ENCODE measurements at places on chromosomes 1 and 21.

DNA sequence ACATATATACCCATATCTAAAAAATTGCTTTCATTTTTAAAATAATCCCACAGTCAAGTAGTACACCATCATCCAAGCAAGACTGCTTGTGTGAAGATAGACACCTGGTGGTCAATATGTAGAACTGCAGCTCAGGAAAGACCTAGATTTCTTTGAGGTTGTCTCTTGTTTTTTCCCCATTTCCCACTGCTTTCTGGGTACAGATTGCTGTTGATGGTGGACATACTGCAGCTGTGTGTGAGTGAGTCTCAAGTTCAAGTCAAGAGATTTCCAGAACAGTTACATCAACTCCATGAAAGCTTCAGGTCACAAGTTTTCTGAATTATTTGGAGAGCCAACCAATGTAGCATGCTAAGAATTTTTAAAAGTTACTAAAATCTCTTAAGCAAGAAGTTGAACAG is 306.4 kb downstream of the DUSP10 start:
- DNase-seq, result no peak

GRCh38 chr1:99829269-99829668 is 20.9 kb upstream of the AGL start:
- DNase-seq, result no peak

DNA sequence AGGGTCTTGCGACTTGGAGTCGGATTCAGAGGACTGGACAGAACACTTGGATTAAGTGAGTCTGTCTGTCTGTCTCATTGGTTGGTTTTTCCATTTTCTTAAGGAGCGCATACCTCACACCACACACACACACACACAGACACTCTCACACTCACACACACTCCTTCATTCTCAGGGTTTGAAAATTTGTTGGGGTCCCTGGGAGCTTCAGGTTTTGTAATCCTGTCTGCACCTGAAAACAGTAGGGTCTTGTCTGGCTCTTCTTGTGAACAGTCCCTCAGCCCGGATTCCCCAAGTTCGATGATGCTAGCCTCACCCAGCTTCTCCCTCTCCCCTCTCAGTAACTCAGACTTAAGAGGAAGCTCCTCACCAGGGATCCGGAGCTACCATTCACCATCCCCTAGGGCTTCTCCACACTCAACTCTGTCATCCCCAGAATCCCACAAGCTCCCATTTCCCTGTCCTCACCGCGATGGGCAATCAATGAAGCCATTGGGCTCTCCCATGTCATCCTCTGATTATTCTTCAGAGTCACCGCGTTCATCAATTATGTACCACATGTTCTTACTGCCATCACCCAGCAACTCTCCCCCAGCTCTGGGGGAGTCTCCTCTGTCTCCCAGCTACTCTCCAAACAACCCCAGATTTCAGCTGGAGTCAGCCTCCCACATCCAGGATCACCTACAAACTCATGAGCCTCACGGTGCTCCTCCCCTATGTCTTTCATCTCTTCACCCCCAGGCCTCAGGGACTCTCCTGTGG is 1530.9 kb upstream of the TPTE start:
- DNase-seq, result no peak

DNA sequence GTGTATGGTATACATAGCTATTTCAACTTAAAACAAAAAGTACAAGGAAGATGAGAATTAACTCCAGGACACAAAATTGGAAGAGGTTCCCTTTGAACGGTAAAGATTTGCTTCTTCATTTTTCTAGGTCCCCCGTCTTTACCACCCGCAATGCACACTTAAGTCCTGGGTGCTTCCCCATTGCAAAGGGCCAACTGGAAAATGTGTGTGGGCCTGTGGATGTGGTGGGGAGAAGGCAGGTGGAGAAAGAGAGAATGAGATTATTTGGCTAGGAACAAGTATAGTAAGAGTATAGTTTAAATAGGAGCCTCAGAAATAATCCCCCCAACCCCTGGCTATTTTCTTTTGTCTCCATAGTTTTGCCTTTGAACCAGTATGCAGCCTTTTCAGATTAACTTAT is 115.4 kb downstream of the HLX start:
- DNase-seq, result no peak

DNA sequence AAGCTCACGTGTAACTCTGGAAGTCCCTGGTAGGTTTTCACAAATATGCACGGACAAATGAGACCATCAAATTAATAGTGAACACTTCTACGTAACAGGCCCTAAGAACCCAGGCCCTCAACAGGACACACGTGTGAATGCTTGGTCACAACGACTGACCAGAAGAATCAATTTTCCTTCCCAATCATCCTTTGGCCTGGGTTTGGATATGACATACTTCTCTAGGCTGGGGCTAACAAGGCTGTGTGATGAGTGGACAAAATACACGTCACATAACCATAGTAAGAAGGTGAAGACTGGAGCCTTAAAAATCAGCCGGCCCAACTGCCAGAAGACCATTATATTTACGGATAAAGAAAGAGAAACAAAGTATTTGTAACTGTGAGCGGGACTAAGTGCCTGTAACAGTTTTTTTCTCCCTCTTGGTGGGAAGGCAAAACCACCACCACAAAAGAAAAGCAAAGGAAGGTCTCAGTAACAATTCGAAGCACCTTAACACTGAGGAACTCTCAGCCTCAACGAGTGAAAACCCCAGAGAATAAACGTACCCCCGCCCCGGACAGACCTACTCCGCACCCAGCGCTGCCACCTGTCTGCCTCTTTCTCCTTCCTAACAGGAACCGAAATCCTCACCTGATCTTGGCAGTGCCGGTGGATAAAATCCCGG is 450 bp downstream of the SDE2 start:
- no peak for DNase-seq

DNA sequence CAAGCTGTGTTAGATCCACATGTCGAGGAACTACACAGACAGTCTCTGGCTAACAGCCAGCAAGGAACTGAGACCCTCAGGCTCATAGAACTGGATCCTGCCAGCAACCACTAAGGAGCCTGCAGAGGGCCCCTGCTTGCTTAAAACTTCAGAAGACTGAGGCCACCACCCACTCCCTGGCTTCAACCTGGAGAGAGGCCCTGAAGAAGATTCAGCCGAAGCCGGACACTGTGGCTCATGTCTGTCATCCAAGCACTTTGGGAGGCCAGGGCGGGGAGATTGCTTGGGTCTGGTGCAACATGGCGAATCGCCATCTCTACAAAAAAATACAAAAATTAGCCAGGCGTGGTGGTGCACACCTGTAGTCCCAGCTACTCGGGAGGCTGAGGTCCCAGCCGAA is 92.6 kb upstream of the TMPRSS2 start:
- DNase-seq, result peak; percentile 25

DNA sequence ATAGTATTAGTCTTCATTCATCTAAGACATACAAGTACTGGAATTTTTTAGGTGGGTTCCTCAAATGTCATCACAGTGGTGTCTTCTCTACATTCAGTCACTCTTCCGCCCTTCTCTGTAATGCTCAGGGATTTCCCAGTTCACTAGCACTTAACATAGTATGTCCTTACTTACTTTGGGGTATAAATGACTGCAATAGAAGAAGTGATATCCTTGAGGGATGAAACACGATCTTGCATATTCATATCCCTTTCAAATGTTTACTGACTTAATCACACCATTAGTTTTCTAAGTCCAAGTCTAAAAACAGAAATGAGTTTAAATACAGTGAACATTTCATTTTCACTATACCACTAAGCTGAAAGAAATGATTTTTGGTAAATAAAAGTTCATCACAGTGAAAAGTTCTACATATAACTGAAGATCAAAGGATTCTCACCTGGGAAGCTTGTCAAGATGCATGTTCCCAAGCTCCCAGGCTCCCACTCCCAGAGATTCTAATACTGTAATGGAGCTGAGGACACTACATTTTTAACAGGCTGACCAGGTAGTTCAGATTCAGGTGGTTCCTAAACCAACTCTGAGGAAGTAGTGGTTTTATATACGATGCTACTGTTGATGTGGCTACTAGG is 29.7 kb downstream of the MRPL39 start:
- DNase-seq, result no peak

DNA sequence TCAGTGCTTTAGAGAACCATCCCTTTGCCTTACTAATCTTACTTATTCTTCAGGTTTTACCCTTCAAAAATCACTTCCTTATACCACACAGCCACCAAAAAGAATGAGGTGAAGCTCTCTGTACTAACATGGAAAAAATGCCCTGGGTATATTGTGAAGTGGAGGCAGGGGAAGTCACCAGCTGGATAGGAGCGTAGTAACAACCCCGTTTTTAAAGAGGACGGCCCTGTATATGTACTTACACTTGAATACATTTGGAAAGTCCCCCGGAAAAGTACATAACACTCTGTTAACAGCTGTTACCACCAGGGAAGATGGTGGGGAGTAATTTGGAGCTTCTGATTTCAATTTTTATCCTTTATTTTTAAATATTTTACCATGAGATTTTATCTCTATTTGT is 28.2 kb upstream of the KHDRBS1 start:
- DNase-seq, result no peak

DNA sequence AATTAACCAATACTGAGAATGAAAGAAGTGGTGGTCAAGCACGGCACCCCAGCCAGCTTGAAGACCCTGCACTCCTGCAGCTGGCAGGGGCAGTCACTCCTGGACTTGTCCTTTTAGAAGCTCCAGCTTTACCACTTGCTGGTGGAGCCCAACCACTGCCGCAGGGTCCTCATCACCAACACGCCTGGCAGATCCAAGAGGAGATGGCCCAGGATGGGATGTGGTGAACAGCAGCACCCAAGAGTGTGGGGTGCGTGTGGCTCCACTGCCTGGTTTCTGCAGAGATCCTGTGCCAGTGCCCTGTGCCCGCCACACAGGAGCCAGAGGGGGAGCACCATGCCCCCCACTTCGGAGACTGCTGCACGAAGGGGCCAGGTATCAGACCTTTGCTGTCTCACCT is 13.5 kb downstream of the CR1L start:
- DNase-seq, result no peak

GRCh38 chr1:64981601-64982533 is 15.5 kb upstream of the JAK1 start:
- DNase-seq, result no peak

- no peak for DNase-seq
Observed at GRCh38 chr1:119791377-119791776, 19.9 kb downstream of the REG4 start.

DNA sequence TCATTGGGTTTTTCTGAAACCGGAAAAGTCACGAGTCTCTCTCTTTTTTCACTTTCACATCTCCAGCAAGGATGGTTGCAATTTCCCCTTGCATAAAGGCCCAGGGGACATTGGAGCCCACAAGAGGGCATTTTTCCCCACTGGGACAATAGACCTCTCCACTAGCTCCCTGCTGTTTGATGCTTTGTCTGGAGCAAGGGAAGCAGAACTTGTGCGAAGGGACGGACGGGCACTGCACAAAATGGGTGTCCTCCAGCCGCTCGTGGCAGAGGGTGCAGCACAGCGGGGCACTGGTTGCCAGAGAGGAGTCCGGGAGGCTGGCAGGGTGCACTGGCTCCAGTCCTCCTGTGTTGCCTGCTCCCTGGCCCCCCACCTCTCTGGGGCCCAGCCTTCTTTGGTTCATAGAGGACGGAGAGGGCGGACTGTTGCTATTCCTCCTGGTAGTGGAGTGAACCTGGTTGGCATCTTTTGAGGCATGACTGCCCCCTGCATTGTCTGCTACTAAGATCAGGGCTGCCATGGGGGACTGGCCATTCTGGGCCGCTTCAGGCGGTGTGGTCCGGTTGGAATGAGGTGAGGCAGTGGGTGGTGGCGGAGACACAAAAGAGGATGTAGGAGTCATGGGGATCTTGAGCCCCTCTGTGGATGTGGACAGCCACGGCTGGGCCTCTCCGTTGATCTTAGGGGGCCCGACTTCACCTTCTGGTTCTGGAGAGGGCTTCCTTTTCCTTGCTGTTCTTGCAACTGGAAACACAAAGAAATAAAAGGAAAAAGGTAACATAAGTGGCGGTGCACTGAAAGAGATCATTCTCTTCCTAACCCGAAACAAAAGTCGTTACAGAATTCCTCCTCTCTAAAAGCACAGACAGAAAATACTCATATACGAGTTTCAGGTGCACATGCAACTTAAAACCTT is 2.6 kb downstream of the IRF2BP2 start:
- peak; percentile 60 for DNase-seq

GRCh38 chr1:245493029-245493428 is 338.2 kb downstream of the KIF26B start:
- DNase-seq, result no peak

- DNase-seq, result peak; percentile 82
Observed at GRCh38 chr1:11650331-11650991, 3.8 kb downstream of the FBXO2 start.

- no peak for DNase-seq
Observed at GRCh38 chr1:238111081-238111480, 220.4 kb upstream of the ZP4 start.

- peak; percentile 54 for DNase-seq
Observed at GRCh38 chr1:39102537-39103327, 76.6 kb downstream of the NDUFS5 start.

GRCh38 chr1:235057385-235058306 is 71.0 kb downstream of the TOMM20 start:
- DNase-seq, result no peak

- DNase-seq, result no peak
Observed at GRCh38 chr1:1153874-1154273, 19.8 kb upstream of the TTLL10 start.

DNA sequence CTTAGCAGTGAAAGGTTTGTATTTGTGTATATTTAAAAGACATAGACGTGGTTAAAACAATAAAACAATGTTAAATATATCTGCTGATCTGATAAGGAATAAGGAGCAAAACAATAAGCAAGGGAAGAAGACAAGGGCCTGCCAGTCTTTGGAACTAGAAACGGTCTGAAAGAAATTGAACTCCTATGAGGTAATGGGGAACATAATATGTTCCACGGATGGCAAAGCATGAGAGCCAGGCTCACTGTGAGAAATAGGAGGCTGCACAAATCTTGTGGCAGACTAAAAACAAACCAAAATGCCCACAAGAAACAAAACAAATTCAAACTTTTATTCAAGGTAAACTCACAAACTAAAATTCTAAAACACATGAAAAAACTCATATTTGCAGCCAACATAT is 150.5 kb downstream of the NTMT2 start:
- DNase-seq, result no peak

DNA sequence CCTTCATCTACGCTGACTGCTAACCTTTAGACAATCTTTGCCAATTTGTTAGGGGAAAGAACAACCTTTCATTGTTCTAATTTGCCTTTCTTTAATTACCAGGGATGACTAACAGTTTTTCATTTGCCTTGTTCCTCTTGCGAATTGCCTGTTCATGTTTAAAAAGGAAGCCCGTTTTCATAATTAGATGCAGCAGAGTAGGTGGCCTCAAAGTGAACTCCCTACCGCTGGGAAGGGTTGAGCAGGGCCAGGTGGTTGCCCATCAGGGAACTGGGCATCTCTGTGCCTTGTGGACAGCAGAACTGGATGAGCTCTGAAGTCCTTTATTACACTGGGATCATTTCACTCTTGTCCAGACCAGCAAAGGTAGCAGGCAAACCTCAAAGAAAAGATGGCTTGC is 59.0 kb downstream of the HIVEP3 start:
- DNase-seq, result no peak

GRCh38 chr1:8144323-8144722 is 118.2 kb upstream of the ERRFI1 start:
- no peak for DNase-seq

DNA sequence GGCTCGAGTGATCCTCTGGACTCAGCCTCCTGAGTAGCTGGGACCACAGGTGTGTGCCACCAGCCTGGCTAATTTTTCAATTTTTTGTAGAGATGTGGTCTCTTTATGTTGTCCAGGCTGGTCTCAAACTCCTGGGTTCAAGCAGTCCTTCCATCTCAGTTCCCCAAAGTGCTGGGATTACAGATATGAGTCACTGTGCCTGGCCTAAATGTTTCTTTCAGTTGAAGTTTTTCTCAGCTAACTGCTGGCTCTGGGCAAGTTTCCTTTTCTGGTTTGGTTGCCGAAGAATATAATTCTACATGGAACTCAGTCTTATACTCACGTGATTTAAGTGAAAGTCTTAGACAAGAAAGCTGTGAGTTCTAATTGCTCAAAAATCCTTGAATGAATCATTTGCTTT is 57.0 kb downstream of the SASS6 start:
- no peak for DNase-seq

Data from ecto neural progenitor cell (in vitro differentiated cells).